ENCODE measurements at places on chromosomes 6 and 20.

- DNase-seq, result no peak
Measured at GRCh38 chr6:157209865-157210530, 113.3 kb downstream of the TMEM242 start.

DNA sequence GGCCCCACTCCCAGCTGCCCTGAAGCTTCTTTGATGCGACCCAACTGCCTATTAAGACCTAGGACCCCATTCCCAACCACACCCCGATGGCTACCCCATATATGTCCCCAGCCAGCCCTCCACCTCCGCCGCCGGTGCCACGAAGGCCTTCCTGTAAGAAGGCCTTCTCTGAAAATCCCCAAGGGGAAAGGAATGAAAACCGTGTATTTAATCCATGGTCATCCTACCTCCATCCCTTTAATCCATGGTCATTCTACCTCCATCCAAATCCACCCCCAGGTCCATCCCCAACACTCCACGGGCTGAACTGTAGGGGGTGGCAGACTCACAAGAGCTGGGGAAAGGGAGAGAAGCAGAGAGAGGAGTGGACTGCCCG is 545 bp upstream of the VSX1 start:
- no peak for DNase-seq

DNA sequence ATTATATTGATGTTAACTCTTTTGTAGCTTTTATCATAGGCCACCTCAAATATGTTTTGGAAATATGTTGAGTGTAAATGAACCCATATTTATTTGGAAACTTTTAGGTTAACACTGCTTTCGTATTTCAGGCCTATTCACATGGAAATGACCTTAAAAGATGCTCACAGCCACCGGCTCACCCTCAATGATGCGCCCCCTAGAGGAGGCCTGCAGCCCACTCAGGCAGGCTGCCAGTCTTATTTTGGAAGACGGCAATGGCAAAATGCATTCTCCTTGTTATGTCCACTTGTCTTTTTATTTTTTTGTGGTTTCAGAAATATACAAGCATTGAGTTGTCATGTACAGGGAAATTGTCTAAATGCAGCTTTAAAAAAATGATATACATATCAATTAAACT is 869.7 kb downstream of the PHF3 start:
- DNase-seq, result no peak

DNA sequence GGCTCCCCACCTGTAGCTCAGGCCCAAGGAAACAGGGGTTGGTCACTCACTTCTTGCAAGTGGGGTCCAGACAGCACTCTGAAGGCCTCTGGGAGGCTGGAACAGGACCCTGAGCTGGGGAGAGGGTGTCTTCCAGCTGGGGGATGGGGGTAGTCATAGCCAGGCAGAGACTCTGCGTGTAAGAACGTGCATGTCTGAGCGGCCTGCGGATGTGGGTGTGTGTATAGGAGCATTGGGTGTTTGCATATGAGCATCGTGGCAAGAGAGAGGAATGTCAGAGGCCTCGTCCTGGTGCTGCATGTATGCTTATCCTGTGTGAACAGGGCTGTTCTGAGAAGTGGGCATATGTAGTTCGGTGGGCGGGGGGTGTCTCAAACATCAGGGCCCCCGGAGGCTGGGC is 12.1 kb downstream of the BPIFB3 start:
- no peak for DNase-seq

- DNase-seq, result peak; percentile 53
Measured at GRCh38 chr6:28769626-28770402, 154.0 kb downstream of the TRIM27 start.

- no peak for DNase-seq
Measured at GRCh38 chr6:21265034-21265729, 328.4 kb upstream of the SOX4 start.

DNA sequence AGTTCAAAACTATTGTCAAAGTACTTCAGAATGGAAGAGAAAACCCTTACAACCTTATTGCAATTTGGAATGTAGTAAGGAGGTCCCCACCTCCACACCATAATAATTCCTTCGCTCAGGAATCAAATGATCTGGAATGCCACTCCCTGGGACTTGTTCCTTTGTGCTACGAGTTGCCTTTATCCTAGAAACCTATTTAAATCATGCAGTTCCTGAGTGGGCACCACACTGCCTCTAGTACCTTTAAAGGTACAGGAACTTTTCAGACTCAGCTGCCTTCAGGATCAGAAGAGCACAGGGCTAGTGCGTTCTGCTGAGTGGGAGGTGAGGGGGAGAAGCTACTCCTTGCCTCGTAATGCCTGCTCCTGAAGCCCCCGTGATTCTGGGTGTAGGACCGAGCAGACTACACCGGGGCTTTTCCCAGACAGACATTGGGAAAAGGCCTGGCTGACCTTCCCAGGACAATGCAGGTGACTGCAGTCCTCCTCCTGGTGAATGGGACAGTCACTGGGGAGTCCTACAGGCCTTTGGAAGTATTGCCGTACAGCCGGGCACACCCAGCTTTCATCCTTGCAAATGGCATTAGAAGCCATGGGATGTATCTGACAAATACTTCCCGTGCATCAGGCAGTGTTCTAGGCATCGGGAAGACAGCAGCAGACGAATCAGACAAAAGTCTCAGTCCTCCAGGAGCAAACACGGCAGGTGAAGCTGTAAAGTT is 11.8 kb upstream of the TUBB2B start:
- DNase-seq, result no peak

DNA sequence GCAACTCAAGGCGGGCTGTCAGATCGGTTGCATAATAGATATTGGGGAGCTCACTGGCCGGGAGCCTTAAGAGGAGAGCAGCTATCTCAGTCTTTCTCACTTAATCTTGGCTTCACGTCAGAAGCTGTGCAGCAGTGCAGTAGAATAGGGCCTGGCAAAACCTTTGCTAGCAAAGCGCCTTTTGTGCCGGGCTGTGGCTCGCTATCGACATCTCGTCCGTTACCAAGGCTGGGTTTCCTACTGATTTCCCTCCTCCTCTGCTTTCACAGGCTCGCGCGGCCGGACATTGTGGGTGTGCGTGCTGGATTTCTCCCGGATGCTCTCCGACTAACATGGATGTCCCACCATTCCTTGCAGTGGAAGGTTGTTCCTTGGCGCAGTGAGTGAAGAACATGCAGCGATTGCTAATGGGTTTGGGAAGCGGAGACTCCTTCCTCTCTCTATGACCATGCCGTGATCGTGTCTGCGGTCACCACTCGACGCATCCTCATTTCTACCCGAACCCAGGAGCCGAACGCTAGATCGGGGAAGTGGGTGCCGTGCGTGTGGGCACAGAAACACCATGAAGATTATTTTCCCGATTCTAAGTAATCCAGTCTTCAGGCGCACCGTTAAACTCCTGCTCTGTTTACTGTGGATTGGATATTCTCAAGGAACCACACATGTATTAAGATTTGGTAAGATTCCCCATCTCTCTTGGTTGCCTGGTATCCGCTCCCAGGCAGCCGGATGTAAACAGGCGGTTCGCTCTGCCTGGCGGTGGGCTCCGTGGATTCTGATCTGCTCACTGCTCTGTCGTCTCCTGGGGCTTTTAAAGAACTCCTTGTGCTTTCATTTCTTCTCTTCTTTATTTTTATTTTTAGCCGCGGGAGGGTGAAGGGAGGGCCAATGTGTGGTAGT is 5.5 kb downstream of the GRIK2 start:
- DNase-seq, result no peak

- no peak for DNase-seq
Measured at GRCh38 chr20:3565851-3566250, 95.0 kb downstream of the ATRN start.

GRCh38 chr6:127637830-127638409 is 60.9 kb downstream of the C6orf58 start:
- DNase-seq, result peak; percentile 34

- DNase-seq, result no peak
Measured at GRCh38 chr6:34746104-34746846, 11.0 kb upstream of the SNRPC start.

- no peak for DNase-seq
Measured at GRCh38 chr6:11093376-11093625, 333 bp upstream of the SMIM13 start.

- DNase-seq, result peak; percentile 75
Measured at GRCh38 chr6:40550202-40551101, 36.7 kb downstream of the LRFN2 start.
